Amygdala (tissue), 56 donors: ENCODE measurements at places on chromosomes 13 and 19.

GRCh38 chr19:15475169-15475568, 4.1 kb downstream of the PGLYRP2 start:
- DNase-seq, result no peak

DNA sequence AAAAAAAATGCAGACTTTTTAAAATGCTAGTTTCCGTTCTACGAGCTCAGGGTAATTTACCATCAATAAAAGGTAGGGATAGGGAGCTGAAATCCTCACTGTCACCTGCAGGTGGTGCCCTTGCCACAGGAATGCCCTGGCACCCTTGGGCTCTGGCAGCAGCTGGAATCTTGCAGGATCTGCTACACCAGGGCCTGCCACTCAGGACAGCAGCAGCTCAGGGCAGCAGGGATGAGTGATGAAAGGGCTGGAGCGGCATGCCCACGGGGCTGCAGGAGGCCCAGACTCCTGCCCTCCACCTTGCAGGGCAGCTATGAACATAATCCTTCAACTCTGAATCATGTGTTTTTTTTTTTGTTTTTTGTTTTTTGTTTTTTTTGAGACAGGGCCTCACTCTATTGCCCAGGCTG, 54.0 kb downstream of the GNG7 start:
- DNase-seq, result peak; percentile 81

DNA sequence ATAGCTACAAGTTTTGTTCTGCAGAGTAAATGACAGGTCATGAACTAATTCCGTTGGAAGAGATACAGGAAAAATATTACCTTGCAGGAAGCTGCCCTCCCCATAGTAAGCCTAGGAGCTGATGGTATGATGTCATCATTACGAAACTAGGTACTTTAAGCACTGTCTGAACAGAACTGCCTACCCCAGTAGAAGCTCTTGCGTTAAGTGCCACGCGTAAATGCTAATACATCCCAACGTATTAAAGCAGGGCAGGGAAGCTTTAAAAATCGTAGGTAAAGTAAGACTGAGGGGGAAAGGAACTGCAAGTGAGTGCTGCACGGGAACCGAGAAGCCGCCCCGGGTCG, 572 bp downstream of the UGGT2 start:
- DNase-seq, result no peak

DNA sequence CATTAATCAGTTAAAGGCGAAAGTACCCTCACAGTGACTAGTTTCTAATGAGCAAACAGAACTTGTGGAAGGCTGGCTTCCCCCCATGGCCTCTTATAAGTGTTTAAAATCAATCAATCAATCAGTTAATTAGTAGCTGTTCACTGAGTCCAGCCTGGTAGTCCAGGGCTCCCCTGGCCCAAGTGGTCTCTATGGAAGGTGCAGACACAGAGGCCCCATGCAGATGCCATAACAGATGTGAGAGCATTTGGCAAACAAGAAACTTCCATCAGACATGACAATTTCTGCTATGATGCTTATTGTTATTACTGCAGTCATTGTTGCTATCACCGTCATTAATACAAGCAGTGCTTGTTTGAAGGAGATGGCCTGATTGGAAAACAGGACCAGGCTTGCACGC, 179.0 kb upstream of the TSHZ3 start:
- DNase-seq, result no peak

GRCh38 chr13:83536941-83537340, 345.3 kb downstream of the SLITRK1 start:
- no peak for DNase-seq

DNA sequence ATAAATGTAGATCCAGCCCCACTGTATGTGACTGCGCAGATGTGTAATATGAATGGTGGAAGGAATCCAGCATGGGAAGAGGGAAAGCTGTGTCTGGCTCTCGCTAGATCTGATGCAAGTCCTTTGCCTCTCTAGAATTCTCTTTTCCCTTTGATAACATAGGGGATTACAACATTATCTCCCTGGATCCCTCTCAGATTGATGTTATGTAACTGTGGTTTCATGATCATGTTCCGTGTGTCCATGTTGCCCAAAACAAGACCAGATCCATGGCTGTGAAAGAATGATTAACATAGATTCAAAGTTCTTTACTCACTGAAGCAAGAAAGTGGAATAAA, 184.0 kb upstream of the UBL3 start:
- DNase-seq, result no peak

DNA sequence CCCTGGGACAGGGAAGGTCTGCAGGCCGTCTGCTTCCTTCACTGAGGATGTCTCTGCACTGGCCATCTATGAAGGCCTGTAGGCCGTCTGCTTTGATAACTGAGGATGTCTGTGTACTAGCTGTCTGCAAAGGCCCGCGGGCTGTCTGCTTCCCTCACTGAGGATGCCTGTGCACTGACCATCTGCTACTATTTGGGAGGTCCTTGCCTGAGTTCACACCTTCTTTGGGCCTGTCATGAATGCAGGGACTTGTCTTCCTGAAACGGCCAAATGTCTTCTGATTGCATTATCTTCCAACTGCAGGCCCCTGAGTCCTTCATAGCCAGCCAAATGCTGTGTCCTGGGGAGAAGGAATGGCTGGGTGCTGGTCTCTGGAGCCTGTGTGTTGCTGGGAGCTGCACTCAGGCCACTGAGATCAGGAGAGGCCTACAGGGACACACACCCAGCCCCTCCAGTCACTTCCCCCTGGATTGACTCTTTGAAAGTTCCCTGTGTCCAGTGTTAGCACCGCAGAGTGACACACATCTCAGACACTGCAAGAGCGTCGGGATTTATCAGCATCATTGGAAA, 72.9 kb downstream of the TEX29 start:
- DNase-seq, result no peak

DNA sequence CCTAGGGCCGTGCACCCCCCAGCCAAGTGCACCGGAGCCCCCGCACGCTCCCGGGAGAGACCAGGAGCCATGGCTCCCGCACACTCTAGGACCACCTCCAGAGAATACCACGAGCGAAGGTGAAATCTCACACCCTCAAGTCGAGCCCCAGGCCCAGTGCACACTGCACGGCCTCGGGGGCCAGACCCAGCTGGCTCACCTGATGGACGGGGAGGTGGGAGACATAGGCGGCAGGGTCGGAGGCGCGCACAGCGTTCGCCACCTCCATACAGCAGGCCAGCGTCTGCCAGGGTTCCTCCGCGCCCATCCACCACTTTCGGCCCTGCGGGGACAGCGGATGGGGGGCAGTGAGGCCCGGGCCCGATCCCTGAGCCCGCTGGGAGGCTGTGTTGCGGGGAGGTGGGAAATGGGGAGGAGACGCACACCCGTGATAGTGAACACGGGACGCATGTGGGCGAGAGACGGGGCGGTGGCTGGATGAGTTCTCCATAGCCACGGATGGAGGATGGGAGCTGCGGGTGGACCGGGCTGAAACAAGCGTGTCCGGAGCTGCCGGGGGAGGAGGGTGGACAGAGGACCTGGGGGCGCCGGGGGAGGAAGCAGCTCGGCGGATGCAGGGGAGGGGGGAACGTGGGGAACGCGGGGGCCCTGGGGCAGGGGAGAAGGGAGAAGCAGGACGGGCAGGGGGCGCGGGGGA, 13.0 kb downstream of the POLRMT start:
- no peak for DNase-seq

DNA sequence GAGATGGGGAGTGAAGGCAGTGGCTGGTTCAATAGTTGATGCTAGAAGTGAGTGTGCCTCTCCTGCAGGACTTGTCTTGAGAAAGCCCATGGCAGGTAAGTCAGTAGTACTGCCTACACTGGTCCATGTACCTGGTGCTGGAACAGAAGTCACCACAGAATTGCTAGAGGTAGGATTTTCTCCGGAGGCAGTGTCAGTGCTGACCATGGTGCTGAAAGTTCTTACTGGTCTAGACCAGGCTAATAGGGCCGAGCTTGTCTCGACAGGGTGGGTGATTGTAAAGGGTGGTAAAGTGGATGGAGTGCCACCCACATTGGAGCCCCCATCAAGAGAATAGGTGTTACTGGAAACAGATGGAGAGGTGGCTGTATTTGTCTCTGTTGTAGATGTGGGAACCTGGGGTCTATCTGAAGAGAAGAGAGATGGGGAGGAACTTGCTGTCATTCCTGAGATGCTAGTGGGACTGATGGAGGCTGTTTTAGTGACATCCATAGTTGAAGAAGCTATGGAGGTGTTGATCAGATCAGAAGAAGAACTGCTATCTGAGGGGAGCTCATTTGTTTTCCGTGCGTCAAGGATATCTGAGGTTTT, 36.6 kb downstream of the MUC16 start:
- no peak for DNase-seq

- DNase-seq, result no peak
Observed at GRCh38 chr13:107580741-107581412, 634.5 kb downstream of the LIG4 start.
